ENCODE measurements at places on chromosomes 4 and X. TPM values are rescaled to one million over a fixed set of nuclear protein-coding genes. Genes with fewer than 3 reads are reported as not detected.

GRCh38 chr4:38454284-38454683, 209.7 kb upstream of the KLF3 start:
- DNase-seq: no peak

GRCh38 chrX:147912093-147912801, 528 bp downstream of the FMR1 start:
- no peak for DNase-seq

- no peak for DNase-seq
Measured at GRCh38 chr4:26792639-26793038, 68.0 kb upstream of the STIM2 start.

DNA sequence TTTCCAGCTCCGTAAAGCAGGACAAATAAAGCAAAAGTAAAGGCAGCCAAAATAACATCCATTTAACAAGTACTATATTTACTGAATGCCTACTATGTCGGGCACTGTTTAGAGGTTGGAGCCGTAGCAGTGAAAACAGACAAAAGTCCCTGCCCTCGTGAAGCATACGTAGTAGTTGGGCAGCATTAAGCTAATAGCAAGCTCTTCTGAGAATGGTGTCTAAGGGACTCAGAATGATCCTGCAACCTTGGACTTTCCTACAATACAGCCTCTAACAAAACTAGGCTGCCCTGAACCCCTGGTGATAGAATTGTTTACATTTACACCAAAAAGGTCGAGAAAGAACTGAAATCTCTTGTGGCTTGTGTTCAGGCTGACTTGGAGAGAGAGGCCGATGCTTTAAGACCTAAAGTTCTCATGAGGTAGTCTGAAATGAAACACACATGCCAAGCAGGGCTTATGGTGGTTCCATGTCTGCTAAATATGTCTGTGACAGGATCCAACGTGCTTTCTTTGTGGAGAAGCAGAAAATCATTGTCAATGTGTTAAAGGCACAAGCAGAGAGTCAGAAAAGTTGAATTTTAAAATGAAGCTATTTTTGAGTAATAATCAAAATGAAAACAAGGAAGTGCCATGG, 898 bp upstream of the PDGFC start:
- no peak for DNase-seq

DNA sequence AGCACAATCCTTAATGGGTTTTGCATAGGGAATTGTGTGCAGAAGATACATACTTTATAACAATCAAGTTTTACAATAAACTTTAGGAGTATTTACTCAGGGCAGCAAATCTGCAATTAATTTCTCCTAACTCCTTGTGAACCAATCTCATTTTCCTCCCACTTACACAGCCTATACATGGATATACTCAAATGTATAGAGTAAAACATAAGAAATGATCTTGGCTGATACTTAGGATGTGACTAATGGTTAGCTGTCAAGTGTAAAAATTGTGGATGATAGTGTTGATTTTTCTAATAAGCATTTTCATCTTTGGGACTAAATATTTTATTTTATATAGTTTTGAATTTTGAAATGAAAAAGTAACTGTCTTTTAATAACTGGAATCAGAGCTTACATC, 759.6 kb downstream of the GRID2 start:
- no peak for DNase-seq

GRCh38 chr4:62302710-62303109, 1102.6 kb downstream of the ADGRL3 start:
- no peak for DNase-seq

- no peak for DNase-seq
Measured at GRCh38 chr4:153005899-153006381, 69.8 kb downstream of the FHDC1 start.

DNA sequence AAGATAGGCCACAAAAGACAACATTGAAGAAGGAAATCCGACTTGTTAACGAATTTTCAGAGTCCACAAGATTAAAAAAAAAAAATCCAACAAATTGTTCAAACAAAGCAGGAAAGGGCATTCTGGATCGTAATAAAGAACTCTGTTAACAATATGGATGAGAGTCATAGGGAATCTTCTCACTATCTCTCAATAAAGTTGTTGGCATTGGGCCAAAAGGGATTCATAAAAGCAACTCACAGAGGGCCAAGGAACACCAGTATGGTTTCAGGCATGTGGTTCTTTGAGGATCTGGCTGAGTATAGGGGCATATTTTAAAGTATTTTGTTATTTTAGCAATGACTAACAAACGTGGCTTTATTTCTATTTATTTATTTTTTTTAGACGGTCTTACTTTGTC, 49.5 kb downstream of the SHISA3 start:
- DNase-seq: no peak

DNA sequence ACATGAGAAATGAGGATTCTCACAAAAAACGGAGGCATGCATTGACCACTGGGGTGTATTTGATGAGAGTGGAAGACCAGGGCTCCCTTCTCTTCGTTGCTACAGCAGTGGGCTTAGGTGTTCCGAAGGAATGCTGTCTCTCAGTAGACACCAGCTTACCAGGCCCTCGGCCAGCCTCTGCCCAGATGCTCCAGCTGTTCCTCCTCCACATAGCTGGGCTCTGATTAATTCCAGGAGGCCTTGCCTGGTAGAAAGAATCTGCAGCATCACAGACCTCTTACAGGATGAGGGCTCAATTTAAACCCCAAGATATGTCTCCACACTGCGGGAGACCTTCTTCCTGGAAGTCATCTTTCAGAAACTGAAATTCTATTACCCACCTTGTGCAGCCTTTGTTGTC, 346.6 kb upstream of the TENM3 start:
- DNase-seq: no peak

WAS gene
- total RNA-seq: not detected

NSUN7 gene
- total RNA-seq: 0.21 TPM

SHOX gene
- not detected for total RNA-seq

TASL gene
- total RNA-seq: not detected

MEPE gene
- not detected for total RNA-seq

NWD2 gene
- total RNA-seq: not detected
